ENCODE measurements at places on chromosomes 1 and 21. TPM values are rescaled to one million over a fixed set of nuclear protein-coding genes. Genes with fewer than 3 reads are reported as not detected.

DNA sequence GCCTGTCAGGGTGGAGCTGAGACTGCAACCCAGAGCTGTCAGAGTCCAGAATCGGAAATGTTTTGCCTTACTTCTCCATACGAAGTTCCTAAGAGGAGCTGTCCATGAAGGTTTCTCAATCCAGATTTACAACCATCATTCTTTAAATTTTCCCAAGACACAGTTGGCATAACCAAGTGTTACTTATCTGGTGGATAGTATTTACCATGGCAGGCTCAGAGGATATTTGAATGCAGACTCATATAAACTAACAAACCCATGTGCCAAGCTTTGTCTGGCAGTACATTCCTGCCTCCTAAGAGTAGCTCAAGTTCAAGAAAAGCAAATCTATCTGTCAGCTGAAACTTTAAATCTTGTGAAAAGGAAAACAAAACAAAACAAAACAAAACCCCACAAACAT, 267.9 kb downstream of the ZNF326 start:
- H3K27ac ChIP-seq, result no peak overlapping the region
- no peak overlapping the region for H3K4me3 ChIP-seq
- peaks cover 4% of the 10 kb centered on the region for H3K27me3 ChIP-seq
- no peaks in the 10 kb centered on the region for H3K36me3 ChIP-seq
- DNase-seq, result no peak

DNA sequence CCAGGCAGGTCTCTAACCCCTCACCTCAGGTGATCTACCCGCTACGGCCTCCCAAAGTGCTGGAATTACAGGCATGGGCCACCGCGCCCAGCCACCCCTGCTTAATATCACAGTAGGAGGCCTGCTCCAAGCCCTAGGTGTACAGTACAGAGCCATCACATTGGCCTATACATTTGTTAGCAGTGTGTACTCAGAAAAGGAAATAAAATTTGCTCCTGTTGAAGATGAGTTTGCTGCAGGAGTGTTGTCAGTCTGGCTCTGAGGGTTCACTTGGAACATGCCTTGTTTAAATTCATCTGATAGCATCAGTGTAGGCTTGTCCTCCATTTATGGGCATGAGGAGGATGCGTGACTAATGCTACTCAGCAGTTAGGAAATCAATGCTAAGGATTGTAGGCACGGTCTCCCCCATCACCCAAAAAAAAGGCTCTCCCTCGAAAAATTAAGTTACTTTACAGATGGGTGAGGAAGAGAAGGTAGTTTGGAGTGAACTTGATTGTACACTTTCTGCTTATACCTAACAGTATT, 4.6 kb upstream of the ENAH start:
- peaks cover 2% of the 10 kb centered on the region for H3K36me3 ChIP-seq
- no peak for DNase-seq
- no peak overlapping the region for H3K4me3 ChIP-seq
- H3K4me1 ChIP-seq, result peaks cover 6% of the 10 kb centered on the region
- H3K27ac ChIP-seq, result no peak overlapping the region

DNA sequence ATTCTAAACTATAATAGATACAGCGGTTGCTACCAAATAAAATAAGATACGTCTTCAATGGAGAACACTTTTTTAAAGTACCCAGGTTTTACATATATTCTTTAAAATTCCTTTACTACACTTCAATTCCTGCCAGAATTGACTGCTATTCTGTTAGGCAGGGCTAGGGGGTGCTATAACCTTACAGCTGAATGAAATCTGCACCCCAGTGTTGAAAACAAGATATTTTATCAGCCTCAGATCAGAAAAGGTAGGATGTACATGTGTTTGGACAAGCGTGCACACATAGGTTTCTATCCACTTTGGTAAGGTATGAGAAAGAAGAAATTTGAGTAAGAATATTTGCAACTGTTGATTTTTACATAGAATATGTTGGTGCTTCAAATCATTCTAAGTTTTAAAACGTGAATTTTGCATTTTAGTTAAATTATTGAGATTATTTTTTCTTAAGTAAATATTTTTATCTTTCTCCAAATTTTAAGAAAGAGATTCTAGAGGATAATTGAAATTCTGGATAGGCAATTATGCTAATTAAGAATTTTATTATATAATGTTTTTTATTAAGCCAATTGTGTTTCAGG, 490.8 kb upstream of the ADGRL4 start:
- no peak for DNase-seq
- no peaks in the 10 kb centered on the region for H3K4me1 ChIP-seq
- H3K36me3 ChIP-seq, result no peaks in the 10 kb centered on the region

GRCh38 chr1:175702079-175702795, 41.2 kb downstream of the TNR start:
- H3K27me3 ChIP-seq, result peaks cover 7% of the 10 kb centered on the region
- H3K4me3 ChIP-seq, result no peak overlapping the region
- H3K4me1 ChIP-seq, result no peaks in the 10 kb centered on the region

- H3K36me3 ChIP-seq, result no peaks in the 10 kb centered on the region
- H3K27ac ChIP-seq, result no peak overlapping the region
- H3K4me3 ChIP-seq, result no peak overlapping the region
- H3K4me1 ChIP-seq, result peaks cover 32% of the 10 kb centered on the region
- H3K27me3 ChIP-seq, result no peaks in the 10 kb centered on the region
- DNase-seq, result no peak
These were observed 99.1 kb downstream of the PPIAL4G start for GRCh38 chr1:148383966-148384365.

SHE gene
- total RNA-seq, result not detected

DNA sequence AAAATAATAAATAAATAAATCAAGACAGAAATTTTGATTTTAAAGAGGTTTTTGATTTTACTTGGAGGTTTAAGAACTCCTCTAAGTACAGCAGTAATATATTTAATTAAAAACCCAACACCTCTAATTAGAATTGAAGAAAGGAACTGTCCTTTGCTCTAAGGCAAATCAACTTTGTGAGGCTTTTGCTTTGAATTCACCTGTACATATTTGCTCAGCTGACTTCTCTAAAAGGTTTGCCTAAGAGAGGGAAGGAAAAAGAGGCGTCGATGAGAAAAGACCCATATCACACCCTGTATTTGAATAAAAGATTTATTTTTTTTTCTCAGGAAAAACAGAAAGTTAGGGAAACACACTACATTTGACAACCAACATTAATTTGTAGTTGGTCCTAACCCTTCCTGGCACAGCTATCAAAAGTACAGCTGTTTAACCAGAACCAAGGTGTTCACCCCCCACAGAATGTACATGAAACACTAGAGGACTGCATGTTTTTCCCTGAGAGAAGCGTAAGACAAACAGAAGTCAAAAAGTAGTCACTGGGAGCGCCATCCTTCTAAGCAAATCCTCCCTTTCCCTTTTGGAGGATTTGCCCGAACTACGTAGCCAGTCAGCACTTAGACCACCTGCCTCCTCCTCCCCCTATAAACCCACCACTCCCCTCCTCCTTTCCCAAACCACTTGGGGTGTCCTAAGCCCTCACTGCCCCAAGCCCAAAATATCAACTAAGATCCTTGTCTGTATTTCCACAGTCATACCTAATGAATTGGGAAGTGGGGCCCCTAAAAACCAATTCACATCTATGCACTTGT, 4.9 kb downstream of the MCL1 start:
- DNase-seq, result no peak
- peaks cover 54% of the 10 kb centered on the region for H3K4me1 ChIP-seq
- peak overlapping the region; percentile 98 for H3K4me3 ChIP-seq

Data from activated CD4-positive, alpha-beta memory T cell treated with anti-CD3 and anti-CD28 coated beads, Interleukin-2, amount 10 ng/mL, durations not matched to agents 7 days and 5 days (primary cell).